MM.1S (cell line): ENCODE measurements at places on chromosomes 11 and 22.

- DNase-seq, result no peak
Measured at GRCh38 chr22:42862045-42862734, 5.1 kb upstream of the ARFGAP3 start.

DNA sequence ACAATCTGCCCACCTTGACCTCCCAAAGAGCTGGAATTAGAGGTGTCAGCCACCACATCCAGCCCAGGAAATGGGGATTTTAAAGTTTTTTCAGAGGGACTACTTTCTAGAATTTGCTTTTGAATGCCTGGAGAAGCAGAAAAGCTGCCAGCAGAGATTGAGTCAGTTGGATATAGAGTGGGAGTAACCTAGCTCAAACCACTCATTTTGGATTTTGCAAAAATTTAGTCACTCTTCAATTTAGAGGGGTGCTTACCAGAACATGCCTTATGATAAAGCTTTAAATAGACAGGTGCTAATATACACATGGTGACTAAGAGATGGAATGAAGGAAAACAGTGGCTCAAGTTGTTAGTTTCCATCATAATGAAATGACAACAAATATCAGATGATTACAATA is 26.5 kb upstream of the PSMA1 start:
- no peak for DNase-seq

- DNase-seq, result no peak
Measured at GRCh38 chr11:64650923-64651523, 60.0 kb downstream of the SLC22A12 start.

GRCh38 chr11:74212533-74212932 is 41.4 kb downstream of the PPME1 start:
- no peak for DNase-seq

- DNase-seq, result peak; percentile 72
Measured at GRCh38 chr11:108135845-108136544, 14.6 kb downstream of the ACAT1 start.

- no peak for DNase-seq
Measured at GRCh38 chr11:10117709-10118351, 176.2 kb downstream of the SBF2 start.

GRCh38 chr11:35106595-35106994 is 32.4 kb upstream of the CD44 start:
- peak; percentile 75 for DNase-seq
